ENCODE measurements at places on chromosomes 7 and 10. TPM values are rescaled to one million over a fixed set of nuclear protein-coding genes. Genes with fewer than 3 reads are reported as not detected.

Gene GIMAP6
- total RNA-seq, result 35.2 TPM

Gene CEP55
- total RNA-seq, result 0.73 TPM

Gene MTERF1
- total RNA-seq, result 12.5 TPM

Gene AKR1C4
- total RNA-seq, result not detected

Gene CLCN1
- total RNA-seq, result not detected

Gene CYP2W1
- total RNA-seq, result not detected

Gene ESYT2
- total RNA-seq, result 115 TPM

Gene FKBP6
- total RNA-seq, result not detected

Gene STEAP1B
- 0.66 TPM for total RNA-seq

Gene AS3MT
- 5.2 TPM for total RNA-seq

Gene ASZ1
- not detected for total RNA-seq

Gene GSTO1
- 81.6 TPM for total RNA-seq

Gene LIPN
- total RNA-seq, result not detected

Gene OLAH
- total RNA-seq, result 1.6 TPM

Gene ERVW-1
- total RNA-seq, result not detected

Gene NXPH1
- total RNA-seq, result not detected

Gene FLNC
- 6.0 TPM for total RNA-seq

Gene MYL10
- not detected for total RNA-seq

Gene GHRHR
- total RNA-seq, result not detected

Gene TMEM209
- total RNA-seq, result 9.0 TPM

Gene COL13A1
- 0.73 TPM for total RNA-seq

Gene TAS2R39
- total RNA-seq, result not detected

Gene CASD1
- 23.7 TPM for total RNA-seq

Gene LRGUK
- 1.6 TPM for total RNA-seq

Gene CEP41
- total RNA-seq, result 7.0 TPM

Gene TMEM178B
- total RNA-seq, result 0.33 TPM
